ENCODE measurements at places on chromosomes 4 and X.

DNA sequence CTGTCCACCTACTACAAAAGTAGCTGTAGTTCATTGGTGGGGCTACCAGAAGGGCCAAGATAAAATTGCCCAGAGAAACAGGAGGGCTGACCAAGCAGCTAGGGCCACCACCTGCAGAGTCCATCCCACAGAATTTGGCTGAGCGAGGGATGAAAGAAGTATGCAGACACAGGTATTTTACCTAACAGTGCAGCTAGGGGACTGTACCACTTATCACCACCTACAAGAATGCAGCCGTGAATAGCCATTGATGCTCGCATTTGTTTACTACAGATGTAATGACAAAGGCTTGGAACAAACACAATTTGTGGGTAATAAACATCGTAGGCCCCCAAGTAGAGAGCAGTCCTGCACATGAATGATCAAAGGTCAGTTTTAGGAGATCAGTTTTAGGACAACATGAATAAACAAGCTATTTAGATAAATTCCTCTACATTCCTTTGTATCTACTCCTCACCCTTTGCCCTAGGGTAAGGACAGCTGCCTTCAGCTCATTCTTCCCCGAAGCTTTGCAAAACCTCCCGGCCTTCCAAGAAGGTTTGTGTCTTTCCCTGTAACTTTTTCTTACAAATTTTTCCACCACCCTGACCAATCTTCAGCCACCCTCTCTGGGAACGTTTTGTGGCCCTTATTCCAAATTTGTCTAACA is 49.5 kb downstream of the ZNF718 start:
- DNase-seq: no peak

DNA sequence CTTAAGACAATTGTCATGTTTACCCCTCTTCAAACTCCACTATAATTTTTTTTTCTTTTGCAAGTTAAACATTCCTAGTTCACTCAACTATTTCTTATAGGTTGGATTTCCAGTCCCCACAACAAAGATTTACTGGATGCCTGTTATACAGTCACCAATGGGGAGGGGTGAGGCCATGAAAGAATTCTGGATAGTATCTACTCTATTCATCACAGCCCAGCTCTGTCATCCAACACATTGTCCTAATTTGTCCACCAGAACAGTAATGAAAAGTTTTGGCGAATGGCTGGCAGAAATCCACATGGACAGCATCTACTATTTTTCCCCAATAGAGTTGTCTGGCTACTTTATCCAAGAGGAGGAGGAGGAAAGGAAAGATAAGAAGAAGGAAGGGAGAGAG is 192.7 kb upstream of the S100G start:
- no peak for DNase-seq

DNA sequence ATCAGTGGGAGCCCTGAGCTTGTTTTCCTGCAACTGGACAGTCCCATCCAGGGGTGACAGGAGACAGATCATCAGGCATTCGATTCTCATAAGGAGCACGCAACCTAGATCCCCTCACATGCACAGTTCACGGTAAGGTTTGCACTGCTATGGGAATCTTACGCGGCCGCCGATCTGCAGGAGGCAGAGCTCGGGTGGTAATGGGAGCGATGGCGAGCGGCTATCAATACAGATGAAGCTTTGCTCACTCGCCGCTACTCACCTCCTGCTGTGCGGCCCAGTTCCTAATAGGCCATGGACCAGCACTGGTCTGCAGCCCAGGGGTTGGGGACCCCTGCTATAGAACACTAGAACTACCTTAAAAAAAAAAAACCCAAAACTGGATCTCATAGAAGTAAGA is 45.4 kb downstream of the ARSD start:
- no peak for DNase-seq

DNA sequence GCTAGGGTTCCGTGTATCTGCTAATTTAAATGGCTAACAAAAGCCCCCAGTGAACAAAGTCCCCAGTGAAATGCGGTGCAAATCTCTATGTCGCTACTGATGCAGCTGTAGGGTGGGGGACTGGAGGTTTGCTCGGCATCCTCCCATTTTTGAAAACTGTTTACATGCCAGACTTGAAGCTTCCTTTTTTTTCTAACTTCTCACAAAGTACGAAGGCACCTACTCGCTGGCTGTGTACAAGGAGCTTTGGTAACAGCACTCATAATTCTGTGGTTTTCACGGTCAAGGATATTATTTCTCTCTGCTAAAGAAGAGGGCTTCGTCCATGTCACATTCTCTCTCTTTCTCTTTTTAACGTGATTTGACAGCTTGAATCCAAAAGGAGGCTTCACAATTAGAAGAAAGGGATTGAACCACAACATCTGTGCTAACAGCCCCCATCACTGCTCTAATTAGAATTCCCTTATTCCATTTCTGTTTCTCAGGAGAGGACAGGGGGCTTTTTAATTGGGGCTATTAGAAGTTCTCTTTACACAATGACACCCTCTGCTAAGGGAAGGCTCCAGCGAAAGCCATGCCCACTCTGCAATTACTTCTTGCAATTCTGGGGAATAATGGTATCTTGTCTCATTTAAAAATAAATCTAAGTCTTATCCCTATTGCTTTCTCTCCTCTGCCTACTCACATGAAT is 46.7 kb downstream of the TMEM156 start:
- DNase-seq: no peak

GRCh38 chr4:180814875-180815417 is 1428.3 kb upstream of the TENM3 start:
- no peak for DNase-seq

DNA sequence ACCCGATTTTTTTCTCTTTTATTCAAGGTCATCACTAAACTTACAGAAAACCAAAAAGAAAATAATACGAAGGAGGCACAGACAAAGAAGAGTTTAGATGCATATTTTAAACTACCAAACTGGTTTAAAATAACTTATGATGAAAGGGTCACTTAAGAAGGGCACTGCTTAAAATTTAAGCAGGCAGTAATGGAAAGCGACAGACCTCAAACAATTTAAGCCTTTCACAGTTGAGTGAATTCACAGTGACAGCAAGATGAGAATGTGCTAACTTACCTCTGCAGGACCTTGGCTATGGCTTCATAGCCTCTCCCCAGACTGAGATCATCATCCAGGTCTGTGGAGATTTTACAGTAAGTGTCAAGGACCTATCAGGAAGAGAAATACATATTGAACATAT is 112.1 kb downstream of the TTC29 start:
- no peak for DNase-seq

- no peak for DNase-seq
These were observed 56.2 kb downstream of the COX18 start for GRCh38 chr4:73013310-73013709.

DNA sequence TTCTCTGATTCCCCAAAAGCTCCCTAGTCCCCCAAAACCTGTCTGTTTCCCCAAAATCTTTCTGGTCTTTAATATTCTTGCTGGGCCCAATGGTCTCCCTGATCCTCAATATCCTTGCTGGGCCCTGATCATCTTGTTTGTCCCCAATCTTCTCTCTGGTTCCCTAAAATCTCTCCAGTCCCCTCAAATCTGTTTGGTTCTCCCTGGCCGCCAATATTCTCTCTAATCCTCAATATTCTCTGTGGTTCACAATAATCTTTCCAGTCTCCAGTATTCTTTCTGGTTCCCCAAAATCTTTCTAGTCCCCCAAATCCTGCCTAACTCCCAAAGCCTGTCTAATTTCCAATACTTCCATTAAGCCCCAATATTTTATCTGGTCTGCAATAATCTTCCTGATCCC is 18.5 kb downstream of the P2RY8 start:
- DNase-seq: no peak

DNA sequence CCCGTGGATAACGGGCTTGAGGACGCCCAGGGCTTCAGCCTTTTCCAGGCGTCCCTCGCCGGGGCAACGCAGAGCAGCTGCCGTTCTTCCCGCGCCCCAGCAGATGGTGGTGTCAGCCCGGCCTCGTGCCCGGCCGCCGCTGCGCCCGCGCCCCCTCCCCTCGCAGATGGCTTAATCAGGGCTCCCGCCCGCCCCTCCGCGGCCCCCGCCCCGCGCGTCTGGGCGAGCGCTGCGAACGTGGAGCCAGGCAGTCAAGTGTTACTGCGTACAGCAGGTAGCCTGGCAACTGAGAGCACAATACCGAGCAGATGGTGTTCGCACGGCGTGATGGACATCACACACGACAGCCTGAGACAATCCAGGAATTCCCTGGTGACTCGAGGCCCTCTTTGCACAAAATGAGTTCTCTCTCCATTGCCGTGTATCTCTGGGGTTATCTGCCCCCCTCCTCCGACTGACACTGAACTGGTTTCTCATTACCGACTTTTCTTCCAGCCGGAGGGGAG is 69.3 kb downstream of the MGST2 start:
- DNase-seq: peak; percentile 59

DNA sequence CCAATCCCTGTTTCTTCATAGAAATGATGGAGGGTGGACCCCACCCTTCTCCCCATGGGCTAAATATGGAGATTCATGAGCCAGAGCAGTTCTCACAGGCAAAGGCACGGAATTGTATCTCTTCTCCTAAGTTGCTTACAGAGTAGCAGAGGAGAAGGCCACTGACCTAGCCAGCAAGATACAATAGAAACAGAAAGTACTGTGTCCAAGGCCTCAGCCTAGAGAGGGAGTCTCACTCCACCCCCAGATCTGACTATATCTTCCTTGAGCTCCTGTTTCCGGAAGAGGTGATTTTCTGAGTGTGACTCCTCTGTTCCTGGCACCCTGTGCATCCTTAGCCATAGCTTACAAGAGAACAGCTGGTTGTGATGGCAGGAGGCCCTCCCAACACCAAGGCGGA is at the start of gene FATE1:
Gene FATE1 (plus strand): TSS at position 284 of the 400 bp plus-strand sequence. CDS start 85 bp downstream, at position 369.
- no peak for DNase-seq

- DNase-seq: no peak
These were observed 37.2 kb upstream of the CD38 start for GRCh38 chr4:15740764-15741404.

GRCh38 chr4:5730993-5731990 is 20.3 kb downstream of the EVC start:
- DNase-seq: no peak

GRCh38 chr4:166675411-166675810 is 558.9 kb downstream of the SPOCK3 start:
- DNase-seq: no peak

- DNase-seq: no peak
These were observed 64.9 kb downstream of the DOCK11 start for GRCh38 chrX:118560489-118560888.

GRCh38 chr4:32499171-32499570 is 1779.0 kb downstream of the PCDH7 start:
- no peak for DNase-seq

DNA sequence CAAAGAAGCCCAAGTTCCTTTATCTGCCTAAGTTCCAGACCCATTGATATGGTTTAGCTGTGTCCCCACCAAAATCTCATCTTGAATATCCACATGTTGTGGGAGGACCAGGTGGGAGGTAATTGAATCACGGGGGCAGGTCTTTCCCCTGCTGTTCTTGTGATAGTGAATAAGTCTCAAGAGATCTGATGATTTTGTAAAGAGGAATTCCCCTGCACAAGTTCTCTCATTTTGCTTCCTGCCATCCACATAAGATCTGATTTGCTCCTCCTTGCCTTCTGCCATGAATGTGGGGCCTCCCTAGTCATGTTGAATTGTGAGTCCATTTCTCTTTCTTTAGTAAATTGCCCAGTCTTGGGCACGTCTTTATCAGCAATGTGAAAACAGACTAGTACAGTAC is 860.2 kb downstream of the FSTL5 start:
- no peak for DNase-seq

DNA sequence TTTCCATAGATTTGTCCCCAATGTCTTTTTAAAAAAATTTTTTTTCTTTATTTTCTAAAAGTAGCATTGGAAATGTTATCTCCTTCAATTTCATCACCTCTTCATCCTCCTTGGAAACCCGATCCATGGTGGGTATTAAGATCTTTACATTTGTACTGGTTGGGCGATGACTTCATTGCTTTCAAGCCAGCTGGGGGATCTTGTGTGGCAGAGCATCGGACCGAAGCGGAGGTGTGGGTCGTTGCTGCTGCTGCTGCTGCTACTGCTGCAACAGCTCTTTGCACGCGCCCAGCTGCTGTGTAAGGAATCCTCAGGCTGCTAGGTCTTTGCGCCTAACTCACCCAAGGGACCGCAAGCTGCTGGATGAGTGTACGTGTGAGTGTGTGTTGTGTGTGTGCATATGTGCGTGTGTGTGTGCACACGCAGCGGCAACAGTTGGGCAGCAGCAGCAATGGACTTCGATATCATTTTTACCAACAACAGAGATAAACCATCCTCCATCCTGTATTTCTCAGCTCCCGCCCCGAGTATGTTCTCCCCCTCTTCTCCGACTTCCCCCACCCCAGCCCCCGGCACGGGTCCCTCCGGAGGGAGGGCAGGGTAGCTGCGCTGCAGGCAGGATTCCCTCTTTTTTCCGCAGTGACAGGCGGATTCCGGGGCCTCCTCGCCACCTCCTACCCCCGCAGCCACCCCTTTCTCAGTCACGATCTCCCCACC is 768 bp upstream of the CDKL5 start:
- peak; percentile 5 for DNase-seq

DNA sequence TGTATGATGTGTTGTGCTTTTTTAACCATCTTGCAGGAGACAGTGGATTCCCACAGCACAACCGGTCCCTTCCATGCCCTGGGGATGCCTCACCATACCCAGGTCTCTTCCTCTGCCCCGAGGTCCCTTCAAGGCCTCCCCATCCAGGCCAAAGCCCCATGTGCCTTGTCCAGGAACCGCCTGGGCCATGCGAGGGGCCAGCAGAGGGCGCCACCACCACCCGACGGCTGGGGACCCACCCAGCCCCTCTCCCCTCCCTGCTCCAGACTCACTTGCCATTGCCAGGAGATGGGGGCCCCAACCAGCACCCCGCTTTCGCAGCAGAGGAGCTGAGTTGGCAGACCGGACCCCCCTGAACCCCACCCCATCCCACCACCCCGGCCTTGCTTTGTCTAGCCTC is 485.5 kb downstream of the TRAM1L1 start:
- DNase-seq: no peak

GRCh38 chr4:95544113-95545103 is 4.4 kb downstream of the UNC5C start:
- DNase-seq: no peak

DNA sequence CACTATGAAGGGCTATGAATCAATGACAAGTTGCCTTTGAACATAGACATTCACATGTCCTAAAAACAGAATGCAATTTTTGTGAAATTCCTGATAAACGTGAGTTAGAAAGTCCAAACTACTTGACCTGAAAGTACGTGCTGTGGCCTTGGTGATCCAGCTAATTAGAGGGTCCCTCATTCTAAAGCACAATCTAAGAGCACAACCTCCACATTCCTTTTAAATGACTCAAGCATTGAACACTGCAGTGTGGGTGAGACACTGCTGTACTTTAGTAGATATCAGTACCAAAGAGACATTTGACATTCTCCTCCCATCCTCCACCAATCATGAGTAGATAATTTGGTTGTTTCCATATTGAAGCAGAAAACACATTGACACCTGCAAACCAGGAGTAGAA is 73.5 kb downstream of the FAM47B start:
- DNase-seq: no peak

DNA sequence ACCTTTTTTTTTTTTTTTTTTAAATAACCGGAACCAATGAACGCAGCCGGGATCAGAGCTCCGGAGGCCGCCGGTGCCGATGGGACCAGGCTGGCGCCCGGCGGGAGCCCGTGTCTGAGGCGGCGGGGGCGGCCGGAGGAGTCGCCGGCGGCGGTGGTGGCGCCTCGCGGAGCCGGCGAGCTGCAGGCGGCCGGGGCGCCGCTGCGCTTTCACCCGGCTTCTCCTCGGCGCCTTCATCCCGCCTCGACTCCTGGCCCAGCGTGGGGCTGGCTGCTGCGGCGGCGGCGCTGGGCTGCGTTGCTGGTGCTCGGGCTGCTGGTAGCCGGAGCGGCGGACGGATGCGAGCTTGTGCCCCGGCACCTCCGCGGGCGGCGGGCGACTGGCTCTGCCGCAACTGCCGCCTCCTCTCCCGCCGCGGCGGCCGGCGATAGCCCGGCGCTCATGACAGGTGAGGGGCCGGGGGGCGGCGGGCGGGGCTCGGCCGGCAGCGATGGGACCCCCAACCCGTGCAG is 337 bp downstream of the STIM2 start:
- DNase-seq: no peak

All from NCI-H2107 (cell line).